ENCODE measurements at places on chromosomes 13 and 19. TPM values are rescaled to one million over a fixed set of nuclear protein-coding genes. Genes with fewer than 3 reads are reported as not detected.

IFNL2 gene
- not detected for total RNA-seq

PROZ gene
- not detected for total RNA-seq

CGB5 gene
- not detected for total RNA-seq

C1QTNF9B gene
- not detected for total RNA-seq

RGL3 gene
- 0.61 TPM for total RNA-seq

SELENOV gene
- total RNA-seq: not detected

TLE6 gene
- 21.5 TPM for total RNA-seq

KLK2 gene
- not detected for total RNA-seq

S1PR4 gene
- total RNA-seq: 26.5 TPM

INSL3 gene
- total RNA-seq: not detected

CYSLTR2 gene
- not detected for total RNA-seq

ZNF791 gene
- total RNA-seq: 17.1 TPM

PDX1 gene
- total RNA-seq: not detected

ZNF135 gene
- not detected for total RNA-seq

ZNF835 gene
- not detected for total RNA-seq

TNFSF9 gene
- total RNA-seq: 16.1 TPM

CYP2A6 gene
- total RNA-seq: not detected

GPC5 gene
- total RNA-seq: not detected

WDR87 gene
- 0.09 TPM for total RNA-seq

B3GNT3 gene
- not detected for total RNA-seq

CGB7 gene
- total RNA-seq: not detected

KLF16 gene
- 44.4 TPM for total RNA-seq

OR4F17 gene
- total RNA-seq: not detected

UBE2L5 gene
- 1.00 TPM for total RNA-seq

ZNF813 gene
- total RNA-seq: 6.7 TPM

CCL25 gene
- total RNA-seq: 0.70 TPM

PSG4 gene
- not detected for total RNA-seq

TMEM221 gene
- total RNA-seq: not detected

PALM3 gene
- total RNA-seq: not detected

TTYH1 gene
- total RNA-seq: 0.53 TPM

SLC10A2 gene
- not detected for total RNA-seq

CEACAM21 gene
- total RNA-seq: 52.5 TPM

SIGLECL1 gene
- not detected for total RNA-seq

FFAR3 gene
- 0.19 TPM for total RNA-seq

ATF5 gene
- 527 TPM for total RNA-seq

PLK5 gene
- total RNA-seq: 0.17 TPM

TGFB1 gene
- 88.8 TPM for total RNA-seq

GAPDHS gene
- not detected for total RNA-seq

LGI4 gene
- total RNA-seq: 2.7 TPM

CLEC11A gene
- total RNA-seq: 4.2 TPM

ITGBL1 gene
- not detected for total RNA-seq

LILRB2 gene
- total RNA-seq: not detected

ZNF575 gene
- 2.7 TPM for total RNA-seq

F10 gene
- total RNA-seq: not detected

GSX1 gene
- total RNA-seq: not detected

FCER2 gene
- total RNA-seq: 4.6 TPM

FAM83E gene
- 3.0 TPM for total RNA-seq

PBX4 gene
- total RNA-seq: 4.6 TPM

MCF2L gene
- total RNA-seq: 12.8 TPM

MCEMP1 gene
- not detected for total RNA-seq

IGSF23 gene
- not detected for total RNA-seq

RASIP1 gene
- 0.36 TPM for total RNA-seq

NOVA2 gene
- total RNA-seq: 0.19 TPM

SIGLEC8 gene
- not detected for total RNA-seq

Measured in OCI-LY7 (cell line).